Stimulated activated CD4-positive, alpha-beta T cell treated with anti-CD3 and anti-CD28 coated beads, Interleukin-15, amount 100 ng/mL, for 1 hour (primary cell): ENCODE measurements at places on chromosomes 13 and 19.

GRCh38 chr13:46555722-46556417, 2.9 kb downstream of the LRCH1 start:
- no peak for DNase-seq

DNA sequence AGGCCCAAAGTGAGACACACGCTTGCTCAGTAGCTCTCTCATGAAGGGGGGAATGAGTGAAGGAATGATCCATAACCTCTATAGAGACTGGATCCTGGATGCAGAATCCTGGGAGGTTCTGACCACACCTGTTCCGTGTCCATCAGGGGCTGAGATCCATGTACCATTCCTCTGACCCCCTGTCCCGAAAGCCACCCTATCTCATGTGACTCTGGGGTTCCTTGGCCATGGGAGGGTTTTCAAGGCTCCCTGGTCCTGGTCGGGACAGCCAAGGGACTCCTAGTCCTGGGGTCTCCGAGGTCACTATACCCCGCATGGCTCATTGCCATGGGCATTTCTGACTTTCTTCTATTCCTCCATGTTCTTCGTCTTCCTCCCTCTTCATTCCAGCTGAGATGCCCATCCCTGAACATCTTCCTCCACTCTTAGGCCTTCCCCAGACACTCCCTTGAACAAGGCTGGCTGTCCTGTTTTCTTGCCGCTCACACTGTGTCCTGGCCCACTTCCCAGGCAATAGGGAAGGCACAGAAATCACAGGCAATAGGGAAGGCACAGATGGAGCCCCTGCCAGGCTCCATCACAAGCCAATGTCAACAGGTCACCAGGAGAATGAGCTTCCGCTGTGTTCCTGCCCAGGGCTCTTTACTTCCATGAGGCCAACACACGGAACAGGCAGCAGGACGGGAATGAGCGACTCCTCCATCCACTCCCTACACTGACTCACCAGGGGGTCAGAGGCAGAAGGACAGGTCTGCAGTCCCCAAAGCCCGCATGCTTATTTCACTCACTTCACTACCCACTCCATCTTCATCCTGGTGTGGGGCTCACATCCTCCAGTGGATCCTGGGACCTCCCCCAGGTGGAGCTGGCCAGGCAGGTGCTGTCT, 3.2 kb downstream of the CEACAM5 start:
- no peak for DNase-seq

- no peak for DNase-seq
These were observed 839 bp upstream of the CKAP2 start for GRCh38 chr13:52454459-52454819.

GRCh38 chr19:11264452-11265176, 2.3 kb upstream of the DOCK6 start:
- DNase-seq: no peak

DNA sequence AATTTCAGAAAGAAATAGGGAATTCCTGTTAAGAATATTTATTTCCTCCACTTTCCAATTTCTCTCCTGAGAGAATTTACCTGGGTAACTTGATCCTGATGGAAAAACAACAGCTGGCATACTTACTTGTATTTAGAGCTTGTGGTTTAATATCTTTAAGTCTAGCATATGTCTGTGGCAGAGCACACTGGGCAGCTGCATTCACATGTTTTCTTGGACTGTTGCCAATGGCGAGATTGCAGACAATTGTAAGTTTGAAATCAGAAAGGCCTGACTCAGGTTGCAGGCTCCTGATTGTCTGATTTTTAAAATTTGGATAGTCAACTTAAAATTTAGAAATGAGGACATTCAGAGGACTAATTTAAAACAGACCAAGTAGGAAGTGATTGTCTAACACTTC, 66.9 kb downstream of the NHLRC3 start:
- DNase-seq: no peak

DNA sequence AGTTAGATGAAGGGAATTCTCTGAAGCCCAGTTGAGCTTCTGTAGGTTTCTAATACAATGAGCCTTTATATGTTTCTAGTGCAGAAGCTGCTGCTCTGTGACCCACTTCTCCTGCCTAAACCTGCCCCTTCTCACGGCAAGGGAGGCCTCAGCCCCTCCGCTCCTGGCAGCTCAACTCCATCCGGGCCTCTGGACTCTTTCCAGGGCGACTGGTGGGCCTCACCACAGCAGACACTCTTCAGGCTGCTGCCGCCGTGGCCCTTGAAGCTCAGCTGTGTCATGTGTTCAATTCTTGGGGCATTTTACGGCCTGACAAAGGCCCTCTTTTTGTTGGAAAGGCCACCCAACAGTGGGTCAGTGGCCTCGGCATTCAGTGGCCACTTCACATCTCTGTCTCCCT, 10.0 kb upstream of the C19orf33 start:
- no peak for DNase-seq

- DNase-seq: no peak
These were observed 5.4 kb upstream of the PLAUR start for GRCh38 chr19:43675269-43675879.

DNA sequence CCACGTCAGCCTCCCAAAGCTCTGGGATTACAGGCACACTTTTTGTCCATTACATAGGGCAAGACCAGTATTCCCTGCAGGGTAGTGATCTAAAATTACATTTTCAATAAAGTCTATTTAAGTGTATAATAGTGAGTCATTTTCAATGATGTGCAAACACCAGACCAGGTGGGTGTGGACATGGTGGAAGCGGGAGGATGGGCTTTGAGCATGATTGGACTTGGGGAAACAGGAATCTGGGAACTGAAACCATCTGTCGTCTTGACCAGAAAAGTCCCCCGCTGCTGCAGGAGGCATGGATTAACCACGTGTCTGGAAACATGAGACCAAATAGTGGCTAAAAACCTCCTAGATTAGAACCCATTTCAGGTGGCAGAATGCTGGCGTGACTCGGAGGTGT, 4.9 kb downstream of the FXYD3 start:
- no peak for DNase-seq

GRCh38 chr13:98208606-98209005, 31.5 kb upstream of the RNF113B start:
- no peak for DNase-seq

- no peak for DNase-seq
These were observed 140.6 kb downstream of the IRS2 start for GRCh38 chr13:109645831-109646230.

- peak; percentile 60 for DNase-seq
These were observed 12.8 kb downstream of the POLR2E start for GRCh38 chr19:1082165-1082927.

DNA sequence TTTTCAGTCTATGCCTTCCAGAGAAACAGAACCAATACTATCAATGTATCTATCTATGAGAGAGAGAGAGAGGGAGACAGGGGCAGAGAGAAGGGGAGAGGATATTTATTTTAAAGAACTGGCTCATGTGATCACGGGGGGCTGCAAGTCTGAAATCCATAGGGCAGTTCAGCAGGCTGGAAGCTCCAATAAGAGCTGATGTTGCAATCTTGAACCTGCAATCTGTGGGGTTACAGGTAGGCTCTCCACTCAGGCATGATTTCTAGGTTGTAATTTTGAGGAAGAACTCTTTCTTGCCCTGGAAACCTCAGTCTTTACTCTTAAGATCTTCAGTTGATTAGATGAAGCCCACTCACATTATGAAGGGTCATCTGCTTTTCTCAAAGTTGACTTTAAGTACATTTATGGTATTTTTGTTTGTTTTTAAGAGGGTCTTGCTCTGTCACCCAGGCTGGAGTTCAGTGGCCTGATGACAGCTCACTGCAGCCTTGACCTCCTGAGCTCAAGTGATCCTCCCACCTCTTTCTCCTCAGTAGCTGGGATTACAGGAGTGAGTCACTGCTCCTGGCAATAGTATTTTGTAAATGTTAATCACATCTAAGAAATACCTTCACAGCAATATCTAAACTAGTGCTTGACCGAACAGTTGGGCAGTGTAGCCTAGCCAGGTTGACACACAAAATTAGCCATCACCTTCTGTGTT, 376.4 kb downstream of the FGF9 start:
- no peak for DNase-seq

DNA sequence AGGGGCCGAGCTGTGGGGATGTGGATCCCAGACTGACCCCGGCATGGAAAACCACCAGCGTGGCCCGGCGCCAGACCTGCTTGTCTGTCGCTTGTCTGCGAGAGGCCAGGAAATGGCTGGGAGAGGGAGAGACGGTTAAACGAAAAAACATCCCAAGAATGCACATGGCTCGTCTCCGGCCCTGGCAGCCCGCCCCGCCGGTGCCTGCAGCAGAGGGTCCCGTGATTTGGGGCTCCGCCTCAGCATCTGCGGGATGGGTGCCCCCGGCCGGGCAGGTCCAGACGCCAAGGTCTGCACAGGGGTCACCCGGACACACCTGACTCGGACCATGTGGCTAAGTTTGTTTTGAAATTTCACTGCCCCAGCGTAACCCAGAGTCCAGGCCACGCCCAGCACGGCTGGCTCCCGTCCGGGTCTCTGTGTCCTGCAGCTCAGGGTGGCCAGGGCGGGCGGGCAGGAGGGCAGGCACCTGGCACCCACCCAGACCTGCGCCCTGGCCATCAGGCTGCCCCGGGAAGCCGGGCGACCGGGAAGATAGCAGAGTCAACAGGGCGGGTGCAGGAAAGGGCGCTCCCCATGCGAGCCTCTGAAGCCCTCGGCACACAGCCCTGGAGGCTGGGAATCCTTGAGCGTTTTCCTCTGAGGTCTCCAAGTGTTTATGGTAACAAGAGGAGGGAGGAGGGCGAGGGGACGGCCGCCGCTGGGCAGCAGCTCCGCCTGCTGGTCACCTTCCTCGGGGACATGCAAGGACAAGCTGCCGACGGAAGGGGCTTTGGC, 103.2 kb downstream of the GADD45B start:
- DNase-seq: peak; percentile 46

DNA sequence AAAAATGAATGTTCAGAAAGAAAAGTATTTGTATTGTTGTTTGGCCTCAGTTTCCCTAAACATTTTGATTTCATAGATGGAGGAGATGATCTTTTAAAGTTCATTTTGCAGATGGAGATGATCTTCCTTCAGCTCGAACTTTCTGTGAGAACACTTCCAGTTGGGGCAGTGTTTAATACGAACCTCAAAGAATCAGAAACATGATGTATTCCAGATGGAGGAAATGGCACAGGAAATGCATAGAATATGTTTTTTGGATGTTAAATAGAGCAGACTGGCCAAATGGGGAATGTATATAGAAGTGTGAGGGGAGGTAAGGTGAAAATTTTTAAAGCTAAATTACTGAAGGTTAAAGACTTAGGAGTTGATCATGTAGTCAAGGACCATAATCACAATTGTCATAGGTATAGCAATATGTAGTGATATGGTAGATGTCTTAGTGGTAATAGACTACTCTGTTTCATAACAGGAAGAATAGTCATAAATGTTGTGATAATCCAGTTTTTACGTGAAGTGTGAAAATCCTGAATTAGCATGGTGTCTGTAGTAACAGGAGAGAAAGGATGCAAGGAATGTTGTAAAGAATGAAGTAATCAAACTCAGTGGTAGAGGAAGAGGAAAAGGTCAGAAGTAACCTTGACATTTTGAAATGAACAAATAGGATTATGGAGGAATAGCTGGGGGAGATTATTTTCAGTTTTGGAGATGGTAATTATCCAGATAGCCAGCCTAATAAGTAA, 5.1 kb downstream of the RAP2A start:
- DNase-seq: no peak

GRCh38 chr13:74575729-74576125, 441.5 kb upstream of the KLF12 start:
- DNase-seq: peak; percentile 16

- no peak for DNase-seq
These were observed 4.2 kb downstream of the CLIP3 start for GRCh38 chr19:36028313-36029041.
